ENCODE measurements at places on chromosomes 2 and 18.
A peak's percentile ranks its signal among the peaks of the same experiment; 100 is the strongest.

- no peak for DNase-seq
These were observed 24.1 kb downstream of the MRPL35 start for GRCh38 chr2:86223140-86223926.

DNA sequence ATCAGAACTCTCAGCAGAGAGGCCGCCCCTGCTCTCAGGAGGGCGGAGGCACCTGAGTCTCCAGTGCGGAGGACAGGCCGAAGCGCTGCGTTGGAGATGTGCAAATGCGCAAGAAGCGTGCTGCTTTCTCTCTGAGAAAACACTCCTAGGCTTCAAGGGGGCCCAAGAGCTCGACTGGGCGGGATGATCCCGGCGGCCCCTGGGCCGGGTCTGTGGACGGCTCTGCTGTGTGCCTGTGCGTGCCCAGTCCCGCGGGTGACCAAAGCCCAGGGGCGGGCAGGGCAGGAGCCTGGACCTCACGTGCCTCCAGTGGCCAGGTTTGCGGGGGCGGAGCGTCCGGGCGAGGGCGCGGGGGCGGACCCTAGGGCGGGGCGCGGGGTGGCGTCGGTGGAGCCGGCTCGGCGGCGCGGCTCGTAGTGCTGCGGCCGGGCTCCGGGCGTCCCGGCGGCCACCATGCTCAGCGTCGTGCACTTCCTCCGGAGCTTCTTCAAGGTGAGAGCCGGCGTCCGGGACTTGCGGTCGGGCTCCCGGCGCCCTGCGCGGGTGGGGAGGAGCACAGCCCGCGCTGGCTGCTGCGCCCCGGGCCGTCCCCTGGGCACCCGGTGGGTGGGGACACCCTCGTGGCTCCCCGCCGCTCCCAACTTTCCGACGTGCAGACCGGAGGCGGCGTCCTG lies at the start of gene ARHGEF4:
ARHGEF4 (plus strand) TSS at position 414 of the 674 bp plus-strand sequence; CDS start at position 454, 40 bp downstream.
- DNase-seq, result peak; percentile 2

- DNase-seq, result no peak
These were observed 3.7 kb downstream of the IER3IP1 start for GRCh38 chr18:47172476-47172875.

GRCh38 chr2:46296216-46296839 lies 879 bp upstream of the EPAS1 start:
- peak; percentile 68 for DNase-seq

- DNase-seq, result peak; percentile 56
These were observed 35.1 kb downstream of the SLC30A6 start for GRCh38 chr2:32200814-32201213.

DNA sequence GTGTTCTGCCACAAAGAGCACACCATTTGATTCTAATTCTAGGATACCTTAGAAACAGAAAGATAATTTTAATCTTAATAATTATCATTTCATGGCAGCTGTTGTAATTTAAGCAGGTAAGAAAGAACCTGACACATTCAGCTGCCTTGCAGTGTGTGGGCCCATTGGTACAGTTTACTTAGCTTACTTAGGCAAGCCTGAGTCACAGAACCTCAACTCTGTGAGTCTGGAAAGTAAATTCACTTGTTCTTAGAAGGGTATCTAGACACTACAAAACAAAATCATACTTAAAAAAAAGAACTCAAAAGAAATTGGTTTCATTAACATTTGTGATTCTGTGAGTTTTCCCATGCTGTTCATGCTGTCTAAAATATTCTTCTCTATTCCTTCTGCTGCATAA lies 956.3 kb upstream of the SLC39A10 start:
- DNase-seq, result no peak

DNA sequence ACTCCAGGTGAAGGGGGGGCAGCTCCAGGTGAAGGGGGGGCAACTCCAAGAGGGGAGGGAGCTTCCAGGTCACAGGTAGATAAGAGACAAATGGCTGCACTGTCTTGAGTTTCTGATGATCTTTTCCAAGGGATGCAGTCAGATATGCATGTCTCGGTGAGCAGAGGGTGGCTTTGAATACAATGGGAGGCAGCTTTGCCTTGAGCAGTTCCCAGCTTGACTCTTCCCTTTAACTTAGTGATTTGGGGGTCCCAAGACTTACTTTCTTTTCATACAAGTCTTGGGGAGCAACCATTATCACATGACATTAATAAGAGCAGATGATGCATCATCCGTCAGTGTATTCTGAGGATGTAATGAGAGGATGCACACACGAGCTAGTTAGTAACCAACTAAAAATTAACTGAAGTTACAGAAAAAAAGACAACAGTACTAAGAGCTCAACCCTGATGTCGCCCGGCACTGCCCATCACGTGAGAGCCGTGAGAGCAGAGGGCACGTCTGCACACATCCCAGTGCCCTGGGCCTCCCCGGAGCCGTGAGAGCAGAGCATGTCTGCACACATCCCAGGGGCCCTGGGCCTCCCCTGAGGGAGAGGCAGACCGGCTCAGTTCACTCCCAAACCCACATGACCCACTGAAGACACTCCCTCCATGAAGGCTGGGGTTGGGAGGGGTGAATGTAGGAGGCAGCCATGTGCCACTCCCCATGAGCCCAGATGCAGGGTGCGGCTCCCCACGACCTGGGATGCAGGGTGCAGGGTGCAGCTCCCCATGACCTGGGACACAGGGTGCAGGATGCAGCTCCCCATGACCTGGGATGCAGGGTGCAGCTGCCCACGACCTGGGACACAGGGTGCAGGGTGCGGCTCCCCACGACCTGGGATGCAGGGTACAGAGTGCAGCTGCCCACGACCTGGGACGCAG lies 39.4 kb downstream of the PXDN start:
- peak; percentile 26 for DNase-seq

- no peak for DNase-seq
These were observed 55.8 kb downstream of the PLEKHA3 start for GRCh38 chr2:178536037-178536436.

- DNase-seq, result no peak
These were observed 15.5 kb downstream of the SLC25A12 start for GRCh38 chr2:171878481-171878993.

Measured in erythroblast (primary cell).